SW 1271 (cell line): ENCODE measurements at places on chromosomes 2 and 18.

GRCh38 chr18:48541026-48541746, 2.4 kb downstream of the CTIF start:
- no peak for DNase-seq

DNA sequence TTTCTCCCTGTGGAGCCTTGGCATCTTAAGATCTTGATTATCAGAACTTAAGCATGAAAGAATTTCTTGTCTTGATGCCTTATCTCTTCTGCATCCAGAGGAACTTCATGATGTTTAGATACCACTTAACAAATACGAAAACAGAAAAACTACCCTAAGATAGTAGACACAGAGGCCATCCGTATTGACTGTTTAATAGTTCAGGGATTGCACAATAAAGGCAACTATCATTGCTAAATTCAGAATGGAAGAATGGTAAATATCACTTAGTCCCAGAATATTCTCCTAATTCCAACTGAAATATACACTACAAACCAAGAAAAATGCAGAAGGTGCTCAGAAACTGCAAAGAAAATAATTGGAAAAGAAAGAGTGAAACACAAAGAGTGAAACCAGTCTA, 214.6 kb upstream of the VWC2L start:
- no peak for DNase-seq

DNA sequence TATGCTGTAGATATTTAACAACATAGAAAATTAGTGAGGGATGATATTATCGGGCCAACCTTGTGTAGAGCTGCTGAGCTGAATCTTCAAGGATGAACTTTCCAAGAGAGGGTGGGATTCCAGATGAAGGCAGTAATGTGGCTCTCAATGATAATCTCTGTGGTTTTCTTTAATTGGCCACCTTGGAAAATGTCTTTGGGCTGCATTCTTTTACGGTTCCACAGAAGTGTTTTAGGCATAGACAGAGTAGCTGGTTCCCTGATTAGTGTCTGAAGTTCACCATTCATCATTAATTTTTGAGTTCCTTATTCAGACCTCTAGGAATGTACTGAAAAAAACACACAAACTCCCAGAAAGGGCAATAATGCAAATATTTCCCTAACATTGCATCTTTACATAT, 1566.9 kb upstream of the PIK3C3 start:
- DNase-seq = no peak

- no peak for DNase-seq
These were observed 50.9 kb downstream of the ADNP2 start for GRCh38 chr18:80159713-80160636.

DNA sequence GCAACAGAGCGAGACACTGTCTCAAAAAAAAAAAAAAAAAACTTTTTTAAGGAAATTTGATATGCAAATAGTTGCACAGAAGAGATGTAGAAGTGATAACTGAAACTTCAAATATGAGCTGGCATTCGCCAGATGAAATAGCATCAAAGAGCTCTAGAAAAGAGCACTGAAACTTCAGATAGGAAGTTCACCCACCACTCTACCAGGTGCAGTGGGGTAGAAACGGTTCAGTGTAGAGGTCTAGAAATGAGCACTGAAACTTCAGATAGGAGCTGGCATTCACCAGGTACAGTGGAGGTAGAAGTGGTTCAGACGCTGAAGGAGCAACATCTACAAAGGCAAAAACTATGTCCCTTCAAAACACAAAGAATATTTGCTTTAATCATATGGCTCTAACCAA, 9.0 kb upstream of the ONECUT2 start:
- DNase-seq = no peak
